ENCODE measurements at places on chromosomes 12 and 14.

DNA sequence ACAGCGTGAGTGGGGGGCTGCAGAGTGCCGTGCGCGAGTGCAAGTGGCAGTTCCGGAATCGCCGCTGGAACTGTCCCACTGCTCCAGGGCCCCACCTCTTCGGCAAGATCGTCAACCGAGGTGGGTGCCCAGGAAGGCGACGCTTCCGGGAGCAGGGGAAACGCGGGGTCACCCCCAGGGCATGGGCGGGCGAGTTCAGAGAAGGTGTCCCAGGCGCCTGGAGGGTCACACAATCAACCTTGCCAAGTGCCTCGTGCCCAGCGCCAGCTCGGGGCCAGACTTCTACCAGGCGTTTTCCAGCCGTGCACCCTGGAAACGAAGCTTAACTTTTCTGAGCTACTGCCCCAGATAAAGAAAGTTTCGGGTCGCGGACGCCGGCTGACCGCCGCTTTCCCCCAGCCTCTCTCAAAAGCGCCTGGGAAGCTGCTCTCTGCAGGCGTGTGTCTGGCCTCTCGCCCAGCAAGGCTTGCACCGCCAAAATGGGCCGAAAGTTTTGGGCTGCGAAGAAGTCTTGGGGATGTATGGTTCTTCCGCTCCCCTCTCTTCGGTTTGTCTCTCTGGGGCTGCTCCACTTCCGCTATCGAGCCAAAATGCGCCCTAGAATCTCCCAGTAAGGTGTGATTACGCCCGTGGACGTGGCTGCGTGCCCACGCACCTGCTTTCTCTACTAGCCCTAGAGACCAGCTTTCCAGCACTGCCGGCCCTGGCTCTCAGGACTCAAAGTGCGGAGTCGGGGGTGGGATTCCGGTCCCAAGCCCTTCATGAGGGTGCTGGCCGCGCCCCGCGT lies 1.7 kb downstream of the WNT1 start:
- no peak for DNase-seq

DNA sequence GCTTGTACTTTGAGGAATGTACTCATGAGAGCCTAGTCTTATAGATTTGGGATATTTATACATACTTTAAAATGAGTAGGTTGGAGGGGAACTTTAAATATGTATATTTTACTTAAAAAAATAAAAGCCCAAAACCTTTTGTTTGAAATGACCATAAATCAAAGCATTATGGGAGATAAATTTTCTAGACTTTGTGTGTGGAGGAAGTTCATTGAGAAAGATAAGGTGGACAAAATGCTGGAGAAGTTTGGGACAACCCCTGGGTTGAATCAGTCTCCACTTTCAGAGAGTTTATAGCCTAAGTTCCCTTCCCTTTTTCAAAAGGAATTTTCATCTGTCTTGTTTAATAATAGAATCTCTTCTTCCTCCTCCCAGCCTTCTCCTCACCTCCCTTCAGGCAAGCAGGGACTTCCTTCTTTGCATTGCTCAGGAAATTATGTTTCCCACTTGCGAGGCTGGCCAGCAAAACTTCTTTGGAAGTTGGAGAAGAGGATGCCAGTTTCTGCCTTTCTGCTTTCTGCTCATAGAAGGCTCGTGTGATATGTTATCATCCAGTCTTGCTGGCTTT lies 54.2 kb downstream of the CHST11 start:
- no peak for DNase-seq

- DNase-seq, result no peak
These were observed 109.8 kb upstream of the EGLN3 start for GRCh38 chr14:34060651-34060999.

DNA sequence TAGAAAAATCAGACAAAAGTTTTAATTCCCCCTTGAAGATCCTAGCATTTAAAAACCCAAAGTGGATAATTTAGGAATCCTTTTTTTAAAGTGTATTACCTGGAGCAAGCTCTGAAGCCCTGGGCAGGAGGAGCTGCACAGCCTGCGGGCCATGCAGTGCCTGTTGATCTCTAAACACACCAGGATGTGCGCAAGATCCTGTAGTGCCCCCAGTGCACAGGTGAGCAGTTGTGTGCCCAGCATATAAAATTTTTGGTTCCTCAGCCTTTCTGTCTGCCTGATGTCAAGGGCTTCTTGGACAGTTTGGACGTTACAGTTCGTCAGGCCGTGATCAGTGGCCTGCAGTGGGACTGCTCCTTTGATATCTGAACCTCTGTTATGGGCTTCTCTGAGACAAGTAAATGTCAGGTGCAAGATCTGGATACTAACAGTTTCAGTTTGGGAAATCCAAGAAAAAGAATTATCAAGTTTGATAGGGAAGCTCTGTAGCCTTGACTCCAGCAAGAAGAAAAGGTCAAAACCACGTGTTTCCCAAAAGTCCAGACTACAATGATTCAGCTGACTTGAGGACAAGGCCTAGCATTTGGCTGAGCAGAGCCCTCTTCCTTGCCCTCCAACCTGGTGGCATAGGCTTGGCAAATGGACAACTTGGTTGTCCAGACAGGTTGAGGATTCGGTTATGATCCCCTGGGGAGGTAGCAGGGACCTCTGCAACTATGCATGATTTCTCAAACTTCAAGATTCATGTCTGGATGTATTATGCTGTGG lies 1.0 kb downstream of the ATXN7L3B start:
- peak; percentile 36 for DNase-seq

DNA sequence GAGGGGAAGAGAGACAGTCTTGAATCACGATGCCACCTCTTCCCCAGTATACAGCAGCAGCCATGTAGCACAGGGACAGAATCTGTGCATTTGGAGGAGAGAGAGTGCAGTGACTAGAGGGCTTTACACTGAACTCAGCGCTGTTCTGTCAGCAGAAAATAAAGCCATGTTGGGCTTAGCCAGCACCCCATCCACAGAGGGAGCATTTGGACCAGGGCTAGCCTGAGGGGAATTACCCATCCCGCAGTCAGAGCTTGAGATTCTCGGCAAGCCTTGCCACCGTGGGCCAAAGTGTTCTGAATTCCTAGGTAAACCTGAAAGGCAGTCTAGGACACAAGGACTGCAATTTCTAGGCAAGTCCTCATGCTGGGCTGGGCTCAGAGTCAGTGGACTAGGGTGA lies 120.4 kb upstream of the CNOT2 start:
- no peak for DNase-seq

- DNase-seq, result no peak
These were observed 269.9 kb downstream of the ADAMTS20 start for GRCh38 chr12:43282106-43282505.

DNA sequence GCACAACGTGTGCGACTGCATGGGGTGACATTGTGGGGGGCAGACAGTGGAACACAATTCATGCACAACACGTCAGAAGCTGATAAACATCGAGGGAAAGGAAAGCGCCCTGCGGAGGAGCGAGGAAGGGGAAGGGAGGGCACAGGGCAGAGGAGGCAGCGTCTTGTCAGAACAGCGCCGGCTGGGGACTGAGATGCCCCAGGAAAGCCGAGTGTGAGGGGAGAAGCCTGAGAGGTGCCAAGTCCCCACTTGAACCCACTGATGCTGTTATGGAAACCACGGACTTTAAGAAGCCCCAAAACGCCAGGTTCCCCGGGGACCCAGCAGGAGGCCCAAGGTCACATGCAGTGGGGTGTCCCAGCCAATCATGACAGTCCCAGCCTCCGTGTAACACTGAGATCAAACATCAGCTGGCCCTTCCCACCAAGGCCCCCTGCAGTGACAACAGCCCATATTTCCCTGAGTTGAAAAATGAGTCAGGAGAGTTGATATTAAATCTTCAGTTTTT lies 70.0 kb downstream of the GALNT9 start:
- no peak for DNase-seq

DNA sequence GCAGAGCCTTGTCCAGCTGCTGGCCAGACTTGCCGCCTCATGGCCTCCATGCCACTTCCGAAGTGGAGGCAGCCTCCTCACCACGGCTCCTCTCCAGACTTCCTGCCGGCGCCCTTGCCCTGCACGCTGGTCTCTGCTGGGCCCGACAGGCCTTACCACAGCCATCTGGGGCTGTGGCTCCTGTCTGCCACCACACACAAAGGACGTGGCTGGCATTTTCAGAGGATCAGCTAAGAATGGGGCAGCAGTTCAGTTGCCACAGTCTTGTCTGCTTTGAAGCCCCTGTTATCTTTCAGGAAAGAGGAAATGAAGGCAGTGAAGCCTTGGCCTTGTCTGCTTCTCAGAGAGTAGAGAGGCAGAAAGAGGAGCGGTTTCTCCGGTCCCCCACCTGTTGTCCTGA lies 178.0 kb upstream of the FKBP4 start:
- no peak for DNase-seq

GRCh38 chr12:105729926-105730325 lies 399.4 kb downstream of the C12orf75 start:
- no peak for DNase-seq

DNA sequence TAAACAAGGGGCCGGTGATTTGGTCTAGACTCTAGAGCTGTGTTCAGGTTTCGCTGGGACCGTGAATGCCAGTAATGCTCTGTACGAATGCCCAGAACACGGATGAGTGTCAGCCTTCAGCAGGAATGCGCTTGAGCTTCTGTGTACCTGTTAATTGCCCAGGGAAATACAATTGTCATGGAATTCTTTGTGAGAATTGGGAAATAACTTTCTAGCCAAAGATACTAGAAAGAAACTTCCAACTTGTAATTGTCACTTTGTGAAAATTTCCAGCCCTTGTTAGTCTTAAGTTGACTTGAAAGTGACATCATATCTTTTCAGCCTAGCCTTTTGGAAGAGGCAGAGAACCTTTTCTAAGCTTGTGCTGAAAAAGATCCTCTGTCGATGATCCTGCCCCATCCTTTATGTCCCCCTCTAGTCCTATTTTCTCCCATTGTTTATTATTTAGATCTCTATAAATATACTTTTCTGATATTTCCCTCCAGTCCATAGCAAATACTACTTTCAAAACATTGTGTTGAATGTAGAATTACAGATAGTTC lies 2.7 kb downstream of the CHST11 start:
- DNase-seq, result peak; percentile 41

GRCh38 chr12:88993651-88994050 lies 358.6 kb downstream of the DUSP6 start:
- DNase-seq, result no peak

DNA sequence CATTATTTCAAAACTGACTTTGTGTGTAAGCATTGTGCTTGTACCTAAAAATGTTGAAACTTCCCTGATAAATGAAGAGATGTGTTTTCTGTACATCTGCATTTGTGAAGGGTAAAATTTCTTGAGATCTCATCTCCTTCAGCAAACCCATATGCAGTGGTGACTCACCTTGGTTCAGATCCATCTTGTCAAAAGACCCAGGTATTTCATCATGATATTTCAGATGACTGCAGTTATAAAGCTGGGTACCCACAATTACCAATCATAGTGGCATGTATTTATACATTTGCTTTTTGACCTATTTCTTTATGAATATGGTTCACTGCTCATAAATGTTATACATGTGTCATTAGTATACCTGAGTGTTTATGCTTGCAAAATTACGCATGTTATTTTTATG lies 1213.6 kb downstream of the GALC start:
- no peak for DNase-seq

DNA sequence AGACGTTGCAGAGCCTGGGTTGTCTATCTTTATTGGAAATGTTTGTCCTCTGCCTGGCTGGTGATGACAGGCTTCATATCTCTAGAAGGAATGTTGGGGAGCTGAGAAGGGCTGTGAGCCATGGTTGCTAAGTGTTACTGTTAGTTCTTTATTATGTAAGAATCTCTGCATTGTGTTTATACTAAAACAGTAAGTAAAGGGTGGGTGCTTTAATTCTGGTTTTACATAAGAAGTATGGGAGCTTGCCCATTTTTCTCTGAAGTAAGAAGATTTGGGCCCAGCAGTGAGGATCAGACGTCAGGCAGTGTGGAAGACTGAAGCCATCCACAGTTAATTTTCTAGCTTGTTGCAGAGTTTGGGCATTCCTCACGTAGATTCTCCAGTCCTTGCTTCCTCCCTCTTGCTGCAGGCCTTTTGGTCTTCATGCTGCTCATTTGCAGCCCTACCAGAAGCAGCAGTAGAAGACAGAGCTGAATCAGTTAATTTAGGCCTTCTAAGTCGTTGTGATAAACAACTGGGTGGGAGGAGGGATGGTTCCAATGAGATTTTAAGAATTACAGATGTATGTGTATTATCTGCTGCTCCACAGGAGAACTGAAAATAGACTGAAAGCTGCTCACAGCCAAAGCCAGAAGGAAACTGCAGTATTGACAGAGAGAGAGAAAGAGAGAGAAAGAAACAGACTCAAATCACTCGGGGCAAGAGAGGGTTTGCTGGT lies 21.4 kb downstream of the WNT5B start:
- no peak for DNase-seq

- no peak for DNase-seq
These were observed 82.8 kb downstream of the PLEKHG7 start for GRCh38 chr12:92785563-92785950.

- no peak for DNase-seq
These were observed 107.5 kb downstream of the KITLG start for GRCh38 chr12:88472775-88473174.

GRCh38 chr12:111368788-111369495 lies at the start of gene PHETA1:
Gene PHETA1, minus strand, starts transcription at chr12:111369095. Its CDS starts 5,668 bp downstream, at chr12:111363427.
- DNase-seq, result peak; percentile 61

DNA sequence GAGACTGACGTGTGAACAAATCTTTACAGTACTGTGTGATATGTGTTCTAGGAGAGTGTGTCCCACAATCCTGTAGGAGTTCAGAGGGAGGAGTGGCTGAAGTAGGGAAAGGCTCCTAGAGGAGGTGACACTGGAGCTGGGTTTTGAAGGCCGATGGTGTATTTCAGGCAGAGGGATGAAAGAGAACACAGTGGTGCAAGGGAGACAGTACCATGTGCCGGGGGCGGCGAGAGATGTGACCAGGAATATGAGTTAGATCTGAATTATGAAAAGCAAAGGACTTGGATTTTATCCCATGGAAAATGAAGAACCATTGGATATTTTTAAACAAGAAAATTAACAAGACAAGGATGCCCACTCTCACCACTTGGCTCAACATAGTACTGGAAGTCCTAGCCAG lies 77.0 kb upstream of the ESRRB start:
- no peak for DNase-seq

- no peak for DNase-seq
These were observed 12.1 kb upstream of the SLC10A1 start for GRCh38 chr14:69808919-69809808.

DNA sequence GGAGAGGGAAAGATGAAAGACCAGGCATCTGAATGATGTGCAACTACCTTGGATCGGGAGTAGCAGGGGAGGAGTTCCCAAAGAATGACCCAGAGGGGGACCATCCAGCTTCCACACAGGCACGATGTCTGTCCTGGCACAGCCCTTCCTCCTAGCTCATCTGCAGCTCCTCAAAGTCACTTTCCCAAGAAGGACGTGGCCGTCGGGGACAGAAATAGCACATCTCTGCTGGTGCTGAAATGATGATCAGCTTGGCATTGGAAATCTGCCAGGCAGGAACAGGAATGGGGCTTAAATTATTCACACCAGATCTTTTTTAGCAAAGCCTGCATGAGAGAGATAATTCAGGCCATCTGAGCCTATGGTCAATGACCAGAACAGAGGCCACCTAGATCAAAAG lies 41.7 kb downstream of the TSPAN11 start:
- no peak for DNase-seq

GRCh38 chr14:100104006-100104352 lies 38.8 kb downstream of the EVL start:
- no peak for DNase-seq

DNA sequence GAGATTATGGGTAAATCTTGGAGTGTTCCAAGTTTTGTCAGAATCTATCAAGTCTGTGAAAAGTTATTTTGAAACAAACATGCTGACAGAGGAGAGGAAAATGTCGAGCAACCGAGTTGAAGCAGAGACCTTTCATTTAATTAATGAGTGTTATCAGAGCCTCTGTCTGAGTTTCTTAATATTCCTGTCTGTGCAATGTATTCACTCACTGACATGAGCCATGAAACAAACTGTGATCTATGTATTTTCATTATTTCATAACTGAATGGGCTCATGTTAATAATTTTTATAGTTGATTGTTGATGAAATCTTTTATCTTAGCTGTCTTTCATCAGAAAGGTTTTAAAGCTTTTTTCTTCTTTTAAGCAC lies 144.2 kb upstream of the FAR2 start:
- DNase-seq, result no peak
